ENCODE measurements at places on chromosomes 3 and 15.

DNA sequence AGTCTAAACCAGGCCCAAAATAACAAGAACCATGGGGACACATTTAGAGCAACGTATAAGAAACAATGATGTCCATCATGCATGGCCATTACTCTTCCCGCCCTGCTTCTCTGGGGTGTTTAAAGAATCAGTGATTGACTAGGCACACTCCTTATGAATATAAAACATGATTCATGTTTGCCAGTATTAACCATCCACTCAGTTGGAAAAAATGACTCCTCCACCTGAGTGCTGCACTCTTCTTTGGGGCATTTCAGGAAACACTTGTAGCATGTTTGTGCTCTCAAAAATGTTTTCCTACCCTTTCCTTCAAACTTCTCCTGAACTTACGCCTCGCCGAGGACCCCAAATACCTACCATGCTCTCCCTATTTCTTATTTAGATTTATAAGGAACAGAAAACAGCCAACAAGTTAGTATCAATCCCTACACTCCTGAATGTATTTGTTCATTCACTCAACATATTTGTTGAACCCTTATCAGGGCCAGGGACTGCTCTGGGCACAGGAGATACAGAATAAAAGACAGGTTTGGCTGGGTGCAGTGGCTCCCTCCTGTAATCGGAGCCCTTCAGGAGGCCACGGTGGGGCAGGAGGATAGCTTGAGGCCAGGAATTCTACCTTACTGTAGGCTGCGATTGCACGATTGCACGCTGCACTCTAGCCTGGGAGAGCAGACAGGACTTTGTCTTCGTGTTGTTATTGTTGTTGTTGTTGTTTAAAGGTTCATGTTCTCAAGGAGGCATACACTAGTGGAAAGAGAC, 137.0 kb downstream of the TMCO5A start:
- no peak for DNase-seq

- DNase-seq: no peak
Observed at GRCh38 chr15:68672781-68673205, 94.0 kb downstream of the CORO2B start.

DNA sequence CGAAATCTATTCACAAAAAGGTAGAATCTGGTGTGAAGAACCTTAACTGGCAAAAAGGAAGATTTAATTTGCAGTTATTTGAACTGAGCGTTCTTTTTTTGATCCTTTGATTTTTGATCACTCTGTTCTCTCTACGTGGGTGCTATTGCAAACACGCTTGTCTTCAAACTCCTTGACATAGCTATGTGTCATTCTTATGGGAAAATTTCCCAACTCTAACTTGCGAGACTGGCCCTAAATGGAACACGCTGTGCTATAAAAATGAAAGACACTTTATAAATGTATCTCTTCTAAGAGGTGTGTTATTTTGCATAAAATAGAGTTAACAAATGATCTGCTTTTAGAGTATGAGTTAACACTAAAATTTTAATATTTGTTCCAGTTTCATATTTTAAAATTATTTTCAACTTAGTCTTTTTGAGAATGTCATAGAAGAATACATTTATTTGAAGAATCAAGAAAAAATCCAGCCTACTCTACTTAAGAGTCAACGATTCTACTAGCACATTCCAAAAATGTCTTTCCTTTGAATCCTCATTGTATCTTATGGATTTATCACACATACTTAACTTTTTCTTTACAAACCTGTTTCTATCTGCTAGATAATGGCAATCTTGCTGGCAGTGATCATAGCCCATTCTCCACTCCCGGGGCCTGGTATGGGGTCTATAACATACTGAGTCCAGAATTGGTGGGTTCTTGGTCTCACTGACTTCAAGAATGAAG, 610.0 kb upstream of the TBL1XR1 start:
- no peak for DNase-seq

- DNase-seq: no peak
Observed at GRCh38 chr3:147773116-147773630, 364.0 kb downstream of the ZIC1 start.
